Memory B cell (primary cell): ENCODE measurements at places on chromosomes 13 and 19.

DNA sequence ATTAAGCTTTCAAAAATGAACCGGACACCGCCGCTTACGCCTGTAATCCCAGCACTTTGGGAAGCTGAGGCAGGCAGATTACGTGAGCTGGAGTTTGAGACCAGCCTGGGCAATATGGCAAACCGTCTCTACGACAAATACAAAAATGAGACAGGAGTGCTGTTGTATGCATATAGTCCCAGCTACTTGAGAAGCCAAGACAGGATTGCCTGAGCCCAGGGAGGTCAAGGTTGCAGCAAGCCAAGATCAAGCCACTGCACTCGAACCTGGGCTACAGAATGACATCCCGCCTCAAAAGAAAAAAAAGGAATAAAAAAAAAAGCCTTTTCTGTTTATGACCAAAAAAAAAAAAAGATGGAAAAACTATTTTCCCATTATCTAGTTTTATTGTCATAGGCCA is 96.4 kb downstream of the RBM26 start:
- H3K27ac ChIP-seq = no peak overlapping the region
- H3K4me1 ChIP-seq = peaks cover 7% of the 10 kb centered on the region
- no peaks in the 10 kb centered on the region for H3K36me3 ChIP-seq
- DNase-seq = no peak
- H3K4me3 ChIP-seq = no peak overlapping the region

GRCh38 chr13:97112446-97113152 is 109.5 kb upstream of the MBNL2 start:
- DNase-seq = no peak
- no peaks in the 10 kb centered on the region for H3K36me3 ChIP-seq
- H3K27ac ChIP-seq = no peak overlapping the region
- peaks cover 6% of the 10 kb centered on the region for H3K4me1 ChIP-seq
- peaks cover 5% of the 10 kb centered on the region for H3K27me3 ChIP-seq
- H3K4me3 ChIP-seq = no peak overlapping the region

DNA sequence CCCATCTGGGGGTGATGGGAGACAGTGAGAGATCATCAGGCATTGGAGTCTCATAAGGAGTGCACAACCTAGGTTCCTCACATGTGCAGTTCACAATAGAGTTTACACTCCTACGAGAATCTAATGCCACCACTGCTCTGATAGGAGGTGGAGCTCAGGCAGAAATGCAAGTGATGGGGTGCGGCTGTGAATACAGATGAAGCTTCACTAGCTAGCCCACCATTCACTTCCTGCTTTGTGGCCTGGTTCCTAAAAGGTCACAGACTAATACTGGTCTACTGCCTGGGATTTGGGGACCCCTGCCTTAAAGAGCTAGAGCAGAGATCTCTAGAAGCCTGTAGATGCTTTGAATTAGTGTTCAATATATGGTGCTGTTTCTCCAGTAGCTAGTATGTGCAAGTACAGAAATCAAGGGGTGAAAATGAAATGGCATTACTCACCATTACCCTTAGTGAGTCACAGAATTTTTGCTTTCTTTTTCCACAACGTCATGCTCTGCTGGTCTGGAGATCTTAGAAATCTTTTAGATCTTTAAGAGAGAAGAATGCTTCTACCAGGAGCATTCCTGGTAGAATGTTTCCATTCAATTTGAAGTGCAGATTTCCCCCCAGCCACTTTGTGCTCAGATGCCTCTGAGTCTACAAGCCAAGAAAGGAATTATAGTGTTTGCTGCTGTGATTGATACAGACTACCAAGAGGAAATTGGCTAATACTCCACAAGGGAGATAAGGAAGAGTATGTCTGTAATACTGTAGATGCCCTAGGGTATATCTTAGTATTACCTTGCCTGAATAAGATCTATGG is 2301.2 kb downstream of the PCDH9 start:
- no peaks in the 10 kb centered on the region for H3K36me3 ChIP-seq
- H3K27ac ChIP-seq = no peak overlapping the region
- no peaks in the 10 kb centered on the region for H3K4me1 ChIP-seq
- no peaks in the 10 kb centered on the region for H3K27me3 ChIP-seq

DNA sequence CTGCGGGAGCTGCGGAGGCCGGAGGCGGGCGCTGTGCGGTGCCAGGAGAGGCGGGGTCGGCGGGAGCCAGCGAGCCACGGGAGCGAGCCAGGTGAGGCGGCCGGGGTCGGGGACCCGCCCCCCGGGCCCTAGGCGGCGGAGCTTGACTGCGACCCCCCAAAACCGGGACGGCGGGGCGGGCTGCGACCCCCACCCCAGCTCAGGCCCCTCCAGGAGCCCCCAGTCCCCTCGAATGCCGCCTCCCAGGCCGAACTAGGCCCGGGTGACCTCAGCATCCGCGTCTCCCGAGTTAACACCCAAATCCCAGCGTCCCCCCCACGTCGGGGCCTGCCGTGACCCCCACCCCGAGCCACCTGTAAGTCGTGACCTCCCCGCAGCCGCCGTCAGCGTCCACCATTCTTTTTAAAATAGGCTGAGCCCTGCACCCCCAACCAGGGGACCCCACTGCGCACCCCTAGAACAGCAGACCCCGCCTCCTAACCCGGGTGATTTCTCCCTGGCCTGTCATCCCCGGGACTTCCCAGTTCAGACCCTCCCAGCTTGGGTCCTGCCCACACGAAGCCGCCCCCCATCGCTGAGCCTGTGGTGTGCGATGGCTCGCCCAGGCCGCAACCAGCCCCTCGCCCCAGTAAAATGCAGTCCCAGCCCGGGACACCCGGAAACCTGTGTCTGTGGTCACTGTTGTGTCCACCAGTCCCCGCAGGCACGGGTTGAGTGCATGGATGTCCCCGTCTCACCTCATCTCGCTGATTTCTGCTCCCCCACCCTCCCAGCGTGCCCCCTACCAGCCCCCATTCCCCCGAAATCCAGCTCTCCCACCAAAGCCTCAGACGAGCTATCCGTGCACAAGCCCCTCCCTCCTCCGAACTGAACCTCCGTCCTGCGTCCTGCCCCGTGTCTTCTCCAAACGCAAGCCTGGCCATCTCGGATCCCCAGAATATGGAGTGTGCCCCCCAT is 551 bp downstream of the FZR1 start:
- H3K4me1 ChIP-seq = peaks cover 26% of the 10 kb centered on the region
- H3K27me3 ChIP-seq = no peaks in the 10 kb centered on the region
- H3K4me3 ChIP-seq = peak overlapping the region; percentile 92
- peak overlapping the region; percentile 96 for H3K27ac ChIP-seq
- no peak for DNase-seq

DNA sequence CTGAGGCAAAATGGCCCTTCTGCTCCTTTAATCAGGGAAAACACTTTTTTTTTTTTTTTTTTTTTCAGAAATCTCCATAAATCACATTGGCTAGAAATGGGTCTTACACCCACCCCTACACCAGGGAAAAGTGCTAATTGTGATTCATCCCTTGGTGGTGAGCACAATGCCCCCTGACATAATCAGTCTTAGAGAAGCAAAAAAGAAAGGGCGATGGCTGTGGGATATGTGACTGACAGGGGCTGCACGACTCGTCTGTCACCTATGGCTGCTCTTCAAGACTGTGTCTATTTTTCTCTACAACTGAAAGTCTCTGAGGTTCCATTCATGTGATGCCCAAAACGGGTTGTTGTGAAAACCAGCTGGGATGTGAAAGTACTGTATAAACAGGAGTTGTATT is 3.6 kb upstream of the GPC6 start:
- no peak for DNase-seq
- H3K36me3 ChIP-seq = no peaks in the 10 kb centered on the region
- H3K27me3 ChIP-seq = no peaks in the 10 kb centered on the region
- H3K27ac ChIP-seq = no peak overlapping the region
- no peaks in the 10 kb centered on the region for H3K4me1 ChIP-seq

DNA sequence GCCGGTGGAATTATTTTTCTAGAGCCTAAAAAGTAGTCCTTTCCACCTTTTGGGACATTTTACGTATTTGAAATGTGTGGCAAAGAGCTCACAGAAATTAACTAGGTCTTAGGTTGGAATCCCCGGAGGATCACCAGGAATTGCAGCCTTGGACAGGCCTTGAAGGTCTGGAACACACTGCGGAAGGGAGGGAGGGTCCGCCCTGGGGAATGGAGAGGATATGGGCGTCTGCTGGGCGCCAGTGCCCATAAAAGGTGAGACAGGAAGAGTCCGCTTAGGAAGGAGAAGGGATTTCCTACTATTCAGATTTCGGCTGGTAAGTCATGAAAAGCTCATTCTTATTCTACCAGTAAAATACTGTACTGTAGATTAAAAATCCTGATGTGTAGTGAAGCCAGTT is 111.9 kb downstream of the COL4A2 start:
- no peaks in the 10 kb centered on the region for H3K36me3 ChIP-seq
- no peak overlapping the region for H3K4me3 ChIP-seq
- H3K27me3 ChIP-seq = peaks cover 17% of the 10 kb centered on the region
- no peak for DNase-seq
- no peak overlapping the region for H3K27ac ChIP-seq

- DNase-seq = no peak
- peaks cover 7% of the 10 kb centered on the region for H3K4me1 ChIP-seq
- H3K27me3 ChIP-seq = no peaks in the 10 kb centered on the region
- no peak overlapping the region for H3K4me3 ChIP-seq
These were observed 20.4 kb downstream of the PCID2 start for GRCh38 chr13:113187883-113188665.

DNA sequence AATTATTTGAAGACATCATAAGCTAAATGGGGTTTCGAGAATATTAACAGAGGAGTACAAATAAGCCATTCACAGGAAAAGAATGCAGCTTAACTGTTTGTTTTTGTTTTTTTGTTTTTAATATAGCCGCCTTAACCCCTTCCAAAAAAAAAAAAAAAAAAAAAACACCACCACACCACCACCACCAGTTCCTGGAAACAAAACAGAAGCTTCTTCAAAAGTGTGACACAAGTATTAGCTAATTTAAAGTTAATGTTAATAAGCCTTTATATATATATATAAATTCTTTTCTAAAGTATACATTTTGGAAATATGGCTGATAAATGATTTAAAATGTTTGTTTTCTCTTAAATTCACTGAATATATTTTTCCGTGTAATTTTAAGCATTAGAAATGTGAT is 1.4 kb downstream of the RAP2A start:
- H3K27ac ChIP-seq = peak overlapping the region; percentile 76
- peaks cover 15% of the 10 kb centered on the region for H3K4me1 ChIP-seq
- no peaks in the 10 kb centered on the region for H3K36me3 ChIP-seq
- H3K27me3 ChIP-seq = no peaks in the 10 kb centered on the region
- H3K4me3 ChIP-seq = peak overlapping the region; percentile 45

- H3K27ac ChIP-seq = no peak overlapping the region
- H3K4me3 ChIP-seq = no peak overlapping the region
- no peaks in the 10 kb centered on the region for H3K36me3 ChIP-seq
- H3K27me3 ChIP-seq = peaks cover 4% of the 10 kb centered on the region
These were observed 10.0 kb upstream of the IGSF23 start for GRCh38 chr19:44603201-44603945.

DNA sequence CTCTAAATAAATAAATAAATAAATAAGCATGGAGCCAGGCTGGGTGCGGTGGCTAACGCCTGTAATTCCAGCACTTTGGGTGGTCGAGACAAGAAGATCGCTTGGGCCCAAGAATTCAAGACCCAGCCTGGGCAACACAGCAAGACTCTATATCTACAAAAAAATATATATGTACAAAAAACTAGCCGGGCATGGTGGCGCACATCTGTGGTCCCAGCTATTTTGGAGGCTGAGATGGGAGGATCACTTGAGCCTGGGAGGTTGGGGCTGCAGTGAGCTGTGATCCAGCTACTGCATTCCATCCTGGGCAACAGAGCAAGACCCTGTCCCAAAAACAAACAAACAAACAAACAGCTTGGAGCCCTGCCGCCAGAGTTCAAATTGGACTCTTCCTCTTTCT is 2.7 kb downstream of the ACTMAP start:
- no peak for DNase-seq
- H3K27ac ChIP-seq = no peak overlapping the region
- H3K27me3 ChIP-seq = no peaks in the 10 kb centered on the region
- no peak overlapping the region for H3K4me3 ChIP-seq
